ENCODE measurements at places on chromosomes 1 and 21. TPM values are rescaled to one million over a fixed set of nuclear protein-coding genes. Genes with fewer than 3 reads are reported as not detected.
A peak's percentile ranks its signal among the peaks of the same experiment; 100 is the strongest.

GRCh38 chr1:39926343-39926793, 24.7 kb upstream of the MYCL start:
- H3K27me3 ChIP-seq: no peaks in the 10 kb centered on the region
- no peaks in the 10 kb centered on the region for H3K36me3 ChIP-seq
- H3K4me1 ChIP-seq: no peaks in the 10 kb centered on the region
- H3K4me3 ChIP-seq: no peak overlapping the region
- DNase-seq: no peak

GRCh38 chr1:6888870-6889269, 103.6 kb downstream of the CAMTA1 start:
- no peak overlapping the region for H3K4me3 ChIP-seq

GRCh38 chr1:169588785-169589485, 2.7 kb upstream of the F5 start:
- no peak for DNase-seq
- H3K27me3 ChIP-seq: no peaks in the 10 kb centered on the region
- no peaks in the 10 kb centered on the region for H3K36me3 ChIP-seq

DNA sequence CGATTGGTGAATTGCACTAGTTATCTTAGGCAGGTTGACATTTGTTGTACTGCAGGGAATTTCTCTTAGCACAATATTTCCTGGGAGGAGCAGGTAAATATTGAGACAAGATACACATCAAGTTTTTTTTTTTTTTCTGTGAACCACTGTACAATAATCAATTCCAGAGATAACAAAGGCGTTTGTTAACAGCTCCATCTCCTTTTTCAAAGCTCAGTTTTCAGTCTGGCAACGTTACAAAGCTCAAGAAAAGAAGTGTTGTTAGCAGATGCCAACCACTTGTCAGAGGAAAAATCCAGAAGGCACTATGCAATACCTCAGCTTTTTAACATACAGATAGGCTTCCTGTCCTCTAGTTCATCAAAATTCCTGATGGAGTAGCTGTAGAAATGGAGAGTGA, 40.9 kb upstream of the DAB1 start:
- H3K4me3 ChIP-seq: no peak overlapping the region
- H3K27ac ChIP-seq: no peak overlapping the region
- H3K27me3 ChIP-seq: no peaks in the 10 kb centered on the region
- H3K36me3 ChIP-seq: no peaks in the 10 kb centered on the region

- peak; percentile 61 for DNase-seq
- no peaks in the 10 kb centered on the region for H3K27me3 ChIP-seq
- H3K36me3 ChIP-seq: no peaks in the 10 kb centered on the region
- H3K27ac ChIP-seq: no peak overlapping the region
These were observed 1.7 kb downstream of the SEMA6C start for GRCh38 chr1:151144474-151145303.

- no peak overlapping the region for H3K4me3 ChIP-seq
- H3K27me3 ChIP-seq: no peaks in the 10 kb centered on the region
- no peaks in the 10 kb centered on the region for H3K36me3 ChIP-seq
- peaks cover 7% of the 10 kb centered on the region for H3K4me1 ChIP-seq
These were observed 8.8 kb upstream of the TTLL10 start for GRCh38 chr1:1164701-1165451.

GRCh38 chr1:46522184-46522968, 29.1 kb downstream of the KNCN start:
- DNase-seq: no peak
- no peaks in the 10 kb centered on the region for H3K27me3 ChIP-seq
- H3K27ac ChIP-seq: no peak overlapping the region
- no peak overlapping the region for H3K4me3 ChIP-seq

GRCh38 chr21:45588871-45589491, 46.7 kb upstream of the SLC19A1 start:
- H3K4me3 ChIP-seq: no peak overlapping the region
- no peak for DNase-seq
- H3K27me3 ChIP-seq: no peaks in the 10 kb centered on the region

DNA sequence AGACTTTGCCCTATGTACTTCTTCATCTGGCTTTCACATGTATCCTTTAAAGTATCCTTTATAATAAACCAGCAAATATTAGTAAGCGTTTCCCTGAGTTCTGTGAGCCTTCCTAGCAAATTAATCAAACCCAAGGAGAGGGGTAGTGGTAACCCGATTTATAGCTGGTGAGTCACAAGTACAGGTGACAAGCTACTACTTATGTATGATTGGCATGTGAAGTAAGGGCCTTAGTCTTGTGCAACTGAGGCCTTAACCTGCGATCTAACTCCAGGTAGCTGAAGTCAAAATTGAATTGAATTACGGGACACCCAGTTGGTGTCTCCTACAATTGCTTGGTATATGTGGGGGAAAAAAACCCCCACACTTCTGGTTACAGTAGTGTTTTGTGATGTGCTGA, 26.0 kb downstream of the SLC16A1 start:
- DNase-seq: no peak
- H3K27me3 ChIP-seq: no peaks in the 10 kb centered on the region
- H3K36me3 ChIP-seq: peaks cover 41% of the 10 kb centered on the region
- peaks cover 36% of the 10 kb centered on the region for H3K4me1 ChIP-seq

DNA sequence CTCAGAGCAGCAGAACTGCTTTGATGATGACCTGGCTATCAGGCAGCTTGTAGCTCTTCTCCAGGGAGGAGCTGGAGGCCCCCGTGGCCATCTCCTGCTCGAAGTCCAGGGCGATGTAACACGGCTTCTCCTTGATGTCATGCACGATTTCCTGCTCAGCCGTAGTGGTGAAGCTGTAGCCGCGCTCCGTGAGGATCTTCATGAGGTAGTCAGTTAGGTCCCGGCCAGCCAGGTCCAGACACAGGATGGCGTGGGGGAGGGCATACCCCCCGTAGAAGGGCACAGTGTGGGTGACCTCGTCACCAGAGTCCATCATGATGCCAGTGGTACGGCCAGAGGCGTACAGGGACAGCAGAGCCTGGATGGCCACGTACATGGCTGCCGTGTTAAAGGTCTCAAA, 18.3 kb upstream of the TP53BP2 start:
- H3K4me1 ChIP-seq: no peaks in the 10 kb centered on the region
- H3K27ac ChIP-seq: no peak overlapping the region
- no peaks in the 10 kb centered on the region for H3K27me3 ChIP-seq
- no peak overlapping the region for H3K4me3 ChIP-seq
- no peaks in the 10 kb centered on the region for H3K36me3 ChIP-seq

GRCh38 chr1:25011943-25012638, 82.0 kb upstream of the RUNX3 start:
- no peak overlapping the region for H3K27ac ChIP-seq
- H3K4me3 ChIP-seq: no peak overlapping the region
- DNase-seq: no peak
- no peaks in the 10 kb centered on the region for H3K27me3 ChIP-seq

DNA sequence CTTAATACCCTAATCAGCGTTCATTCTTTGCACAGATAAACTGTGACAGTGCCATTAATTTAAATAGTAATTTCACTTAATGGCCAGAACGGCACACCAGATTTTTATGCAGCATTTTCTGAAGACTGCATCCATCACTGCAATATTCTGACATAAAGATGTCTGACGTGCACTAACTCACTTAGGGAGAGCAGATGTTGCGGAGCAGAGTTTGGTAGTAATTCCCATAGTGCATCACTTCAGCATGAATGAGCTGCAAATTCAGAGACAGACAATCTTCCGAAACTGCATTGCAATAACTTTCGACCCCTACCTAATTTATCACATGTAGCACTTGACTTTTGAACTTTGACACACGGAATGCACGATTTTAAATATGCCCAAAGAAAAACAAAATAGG, 225.3 kb downstream of the KCTD3 start:
- no peak overlapping the region for H3K27ac ChIP-seq
- no peaks in the 10 kb centered on the region for H3K4me1 ChIP-seq
- H3K36me3 ChIP-seq: no peaks in the 10 kb centered on the region
- no peaks in the 10 kb centered on the region for H3K27me3 ChIP-seq
- DNase-seq: no peak

DNA sequence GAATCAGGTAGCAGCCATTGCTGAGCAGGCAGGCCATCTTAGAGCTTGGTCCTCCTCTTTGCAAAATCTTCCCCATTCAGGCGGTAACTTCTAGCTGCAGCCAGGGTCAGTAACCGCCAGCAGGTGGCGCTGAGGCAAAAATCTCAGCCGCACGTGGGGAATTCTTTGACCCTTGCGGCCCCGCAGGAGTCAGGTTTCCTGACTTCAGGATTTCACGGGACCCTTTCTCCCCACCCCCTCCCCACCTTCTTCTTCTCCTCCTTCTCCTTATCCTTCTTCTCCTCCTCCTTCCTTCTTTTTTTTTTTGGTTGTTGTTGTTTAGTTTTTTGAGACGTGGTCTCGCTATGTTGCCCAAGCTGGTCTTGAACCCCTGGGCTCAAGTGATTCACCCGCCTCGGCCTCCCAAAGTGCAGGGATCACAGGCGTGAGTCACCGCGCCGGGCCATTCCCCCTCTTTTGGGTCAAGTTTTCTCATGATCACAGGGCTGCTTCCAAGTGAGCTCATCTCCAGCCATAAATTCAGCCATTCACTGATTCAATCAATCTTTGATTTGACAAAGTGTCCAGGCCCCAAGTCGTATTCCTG, 33.4 kb upstream of the TENT5B start:
- H3K27me3 ChIP-seq: no peaks in the 10 kb centered on the region
- H3K4me3 ChIP-seq: no peak overlapping the region
- no peak overlapping the region for H3K27ac ChIP-seq
- DNase-seq: peak; percentile 86
- no peaks in the 10 kb centered on the region for H3K36me3 ChIP-seq

DNA sequence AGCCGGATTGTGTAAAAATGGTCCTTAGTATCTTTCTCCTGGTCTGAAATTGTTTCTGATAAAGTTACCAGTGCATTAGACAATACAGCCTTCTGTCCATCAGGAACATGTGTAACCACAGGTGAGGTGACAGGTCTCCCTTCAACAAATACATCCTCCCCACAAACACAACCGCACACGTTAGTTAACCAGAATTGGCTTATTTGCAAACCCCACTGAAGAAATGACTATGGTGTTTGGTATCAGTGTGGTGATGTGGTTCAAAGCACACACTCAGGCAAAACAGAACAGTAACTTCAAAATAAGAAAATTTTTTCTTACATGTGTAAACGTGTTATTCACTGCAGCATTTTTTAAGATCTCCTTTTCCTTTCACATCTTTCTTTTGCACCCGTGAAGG, 517.2 kb upstream of the NR5A2 start:
- no peaks in the 10 kb centered on the region for H3K36me3 ChIP-seq
- H3K27me3 ChIP-seq: no peaks in the 10 kb centered on the region
- DNase-seq: no peak
- no peak overlapping the region for H3K27ac ChIP-seq

GRCh38 chr1:187409341-187409740, 580.6 kb downstream of the PLA2G4A start:
- no peaks in the 10 kb centered on the region for H3K4me1 ChIP-seq
- no peak overlapping the region for H3K27ac ChIP-seq
- no peak for DNase-seq
- no peak overlapping the region for H3K4me3 ChIP-seq
- no peaks in the 10 kb centered on the region for H3K36me3 ChIP-seq

DNA sequence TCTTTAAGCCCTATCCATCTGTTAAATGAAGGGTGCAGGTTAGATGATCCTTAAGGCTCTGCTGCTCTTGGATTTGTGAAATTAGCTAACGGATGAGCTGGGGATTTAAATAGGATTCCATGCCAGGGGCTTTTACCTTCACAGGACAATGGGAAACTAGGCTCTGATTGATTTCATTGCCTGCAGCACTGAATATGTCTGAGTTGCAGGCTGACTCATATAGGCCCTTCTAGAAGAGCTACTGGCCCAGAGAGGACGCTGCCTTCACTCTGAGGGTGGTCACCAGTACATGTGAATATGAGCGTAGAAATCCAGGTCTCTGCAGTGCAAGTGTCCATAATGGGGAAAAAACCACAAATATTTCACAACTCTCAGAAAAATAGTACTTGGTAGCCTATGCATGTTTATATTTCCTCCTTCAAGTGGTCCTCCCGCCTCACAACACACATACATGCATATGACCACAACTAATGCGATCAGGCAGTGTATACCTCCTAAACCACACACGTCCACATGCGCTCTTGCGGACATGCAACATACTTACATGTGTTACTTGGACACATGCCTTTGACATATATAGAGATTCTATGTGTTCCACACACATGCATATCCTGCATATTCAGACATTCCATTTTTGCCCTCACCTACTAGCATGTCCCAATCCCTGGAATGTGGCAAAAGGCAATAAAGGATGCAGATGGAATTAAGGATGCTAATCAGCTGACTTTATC, 233.8 kb upstream of the JUN start:
- no peak for DNase-seq
- no peak overlapping the region for H3K4me3 ChIP-seq
- H3K27me3 ChIP-seq: no peaks in the 10 kb centered on the region
- H3K36me3 ChIP-seq: no peaks in the 10 kb centered on the region
- H3K4me1 ChIP-seq: no peaks in the 10 kb centered on the region
- H3K27ac ChIP-seq: no peak overlapping the region

DNA sequence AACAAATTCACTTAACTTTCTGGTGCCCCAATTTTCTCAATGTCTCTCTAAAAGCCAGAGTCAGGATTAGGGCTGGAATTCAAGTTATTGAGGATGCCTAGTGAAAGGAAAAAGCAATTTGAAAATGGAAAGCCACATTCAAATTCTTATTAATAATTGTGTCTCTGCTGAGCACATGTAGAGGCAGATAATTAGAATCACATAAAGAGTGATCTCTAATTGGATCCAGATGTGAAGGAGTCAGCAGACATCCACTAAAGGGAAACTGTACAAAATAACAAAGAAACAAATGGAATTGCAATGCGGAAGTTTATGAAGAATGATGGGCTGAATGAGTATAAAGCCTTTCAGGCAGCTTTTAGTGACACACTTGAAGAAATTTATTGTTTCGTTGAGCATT, 482.6 kb downstream of the TTLL7 start:
- no peak overlapping the region for H3K27ac ChIP-seq
- no peak for DNase-seq
- no peak overlapping the region for H3K4me3 ChIP-seq

DNA sequence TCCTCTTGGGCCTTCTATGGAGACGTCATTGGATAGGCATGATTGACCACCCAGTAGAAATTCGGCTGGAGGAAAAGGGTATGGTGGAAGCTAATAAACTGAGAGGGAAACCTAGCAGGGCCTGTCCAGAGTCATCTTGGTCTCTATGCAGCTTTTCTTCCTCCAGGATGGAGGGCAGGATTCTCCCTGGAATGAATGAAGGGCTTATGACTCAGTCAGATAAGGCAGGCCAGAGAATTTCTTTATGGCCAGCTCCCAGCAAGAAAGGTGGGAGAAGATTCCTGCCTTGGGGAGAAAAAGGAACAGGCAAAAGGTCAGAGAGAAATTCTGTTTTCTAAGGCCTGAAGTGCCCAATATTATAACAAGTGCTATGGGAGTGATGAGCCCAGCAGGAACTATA, 17.1 kb downstream of the FBLIM1 start:
- no peaks in the 10 kb centered on the region for H3K4me1 ChIP-seq
- no peaks in the 10 kb centered on the region for H3K27me3 ChIP-seq
- no peak overlapping the region for H3K4me3 ChIP-seq
- H3K36me3 ChIP-seq: no peaks in the 10 kb centered on the region

GRCh38 chr1:87103074-87103473, 188.6 kb downstream of the HS2ST1 start:
- no peaks in the 10 kb centered on the region for H3K36me3 ChIP-seq
- DNase-seq: no peak
- no peak overlapping the region for H3K27ac ChIP-seq
- peaks cover 8% of the 10 kb centered on the region for H3K4me1 ChIP-seq

RIPPLY3 gene
- not detected for total RNA-seq

C1QB gene
- not detected for total RNA-seq

MNDA gene
- total RNA-seq: not detected

OR6N1 gene
- not detected for total RNA-seq

GJA9 gene
- not detected for total RNA-seq

ZBED6 gene
- 34.7 TPM for total RNA-seq

PRAMEF14 gene
- not detected for total RNA-seq

HCRTR1 gene
- total RNA-seq: not detected

Data from Karpas-422 (cell line).